ENCODE measurements at places on chromosomes 12 and 14.
A peak's percentile ranks its signal among the peaks of the same experiment; 100 is the strongest.

DNA sequence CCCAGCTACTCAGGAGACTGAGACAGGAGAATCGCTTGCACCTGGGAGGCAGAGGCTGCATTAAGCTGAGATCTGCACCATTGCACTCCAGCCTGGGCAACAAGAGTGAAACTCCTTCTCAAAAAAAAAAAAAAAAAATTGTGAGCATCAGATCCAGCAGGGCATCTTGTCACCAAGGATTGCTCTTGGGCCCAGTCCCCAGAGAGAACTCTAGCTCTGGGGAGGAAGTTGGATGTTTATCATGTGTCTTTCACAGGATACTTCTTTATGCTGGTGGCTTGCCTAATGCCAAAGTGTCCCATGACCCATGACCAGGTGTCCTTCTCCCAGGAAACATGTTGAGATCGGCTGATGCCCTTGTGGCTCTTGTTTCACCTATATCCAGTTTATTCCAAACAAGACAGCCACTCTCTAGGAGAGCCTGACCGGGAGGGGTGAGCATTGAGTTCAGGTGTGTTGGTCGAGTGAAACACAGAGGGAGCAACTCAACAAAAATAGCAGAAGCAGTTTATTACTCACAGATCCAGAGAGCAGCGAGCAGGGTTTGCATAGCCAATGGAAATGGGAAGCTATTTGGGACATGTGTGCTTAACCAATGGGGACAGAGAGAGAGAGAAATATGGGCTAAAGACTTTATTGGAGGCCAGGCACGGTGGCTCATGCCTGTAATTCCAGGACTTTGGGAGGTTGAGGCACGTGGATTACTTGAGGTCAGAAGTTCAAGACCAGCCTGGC, 6.6 kb upstream of the TCHP start:
- DNase-seq = no peak

GRCh38 chr14:37580146-37580545, 14.9 kb downstream of the FOXA1 start:
- no peak for DNase-seq

DNA sequence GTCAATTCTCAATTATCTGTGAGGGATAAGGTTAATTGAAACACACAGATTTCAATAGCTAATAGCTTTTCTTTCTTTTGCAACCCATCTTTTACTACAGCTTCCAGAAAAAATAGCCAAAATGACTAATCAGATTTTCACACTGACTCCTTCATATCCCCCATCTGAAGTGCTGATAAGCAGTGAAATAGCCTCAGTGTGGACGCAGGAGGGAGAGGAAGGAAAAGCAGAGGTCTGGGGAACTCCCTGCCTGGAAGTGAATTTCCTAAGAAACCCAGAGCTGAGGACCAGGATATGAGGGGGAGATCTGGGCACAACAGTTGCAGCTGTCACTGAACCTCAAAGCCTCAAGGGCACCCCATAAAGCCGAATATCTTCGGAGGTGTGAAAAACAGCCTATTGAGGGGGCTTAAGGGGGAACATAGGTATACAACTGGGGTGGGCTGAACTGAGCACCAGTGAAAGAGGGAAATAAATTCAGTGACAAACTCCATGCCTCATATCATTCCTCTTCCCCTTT, 60.9 kb downstream of the EMP1 start:
- no peak for DNase-seq

DNA sequence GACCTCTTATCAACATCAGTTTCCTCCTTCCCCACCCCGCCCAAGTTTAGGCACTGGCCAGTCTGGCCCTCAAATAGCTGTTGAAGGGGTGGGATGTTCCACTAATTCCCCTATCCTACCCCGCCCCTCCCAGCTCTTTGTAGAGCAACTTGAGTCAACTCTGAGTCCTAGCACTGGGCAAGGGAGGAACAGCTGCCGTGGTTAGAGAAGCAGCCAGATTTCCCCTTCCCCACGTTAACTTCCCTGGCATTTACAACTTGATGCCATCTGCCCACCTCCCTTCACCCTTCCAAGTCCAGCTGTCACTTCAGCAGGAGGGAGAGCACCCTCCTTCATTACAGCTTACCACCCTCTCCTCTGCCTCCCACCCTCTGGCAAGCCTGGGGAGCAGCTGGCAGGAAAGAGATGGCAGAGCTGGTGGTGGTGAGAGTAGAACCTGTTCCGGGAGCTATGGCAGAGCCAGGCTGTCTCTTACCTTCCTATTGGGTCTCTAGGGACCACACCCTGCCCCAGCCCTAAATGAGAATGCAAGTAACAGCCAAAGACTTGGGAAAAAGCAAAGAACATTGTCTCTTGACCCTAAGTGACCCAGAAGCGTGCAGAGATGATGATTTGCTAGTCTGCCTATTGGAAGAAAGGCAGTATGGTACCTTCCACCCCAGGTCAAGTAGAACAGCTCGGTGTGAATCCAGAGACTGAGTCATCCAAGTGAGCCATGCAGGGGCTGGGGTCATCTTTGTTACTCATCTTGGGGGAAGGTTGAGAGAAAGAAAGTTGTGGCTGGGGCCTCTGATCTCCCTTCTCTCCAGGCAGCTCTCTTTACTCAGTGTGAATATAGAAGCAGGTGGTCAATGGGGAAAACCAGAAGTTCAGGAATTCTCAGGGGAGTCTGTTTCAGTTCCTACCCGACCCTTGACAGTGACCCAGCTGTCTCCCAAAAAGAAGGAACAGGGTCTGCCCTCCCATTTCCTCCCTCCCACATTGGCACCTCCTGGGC, 1.5 kb downstream of the BLOC1S1 start:
- no peak for DNase-seq

- DNase-seq = no peak
Observed at GRCh38 chr12:27285403-27285802, 41.3 kb downstream of the STK38L start.

- DNase-seq = no peak
Observed at GRCh38 chr12:1650260-1650977, 21.4 kb downstream of the WNT5B start.

GRCh38 chr12:48002773-48003218, 1.5 kb downstream of the COL2A1 start:
- DNase-seq = peak; percentile 15

- DNase-seq = no peak
Observed at GRCh38 chr12:99567072-99567471, 80.5 kb upstream of the GARIN6 start.

DNA sequence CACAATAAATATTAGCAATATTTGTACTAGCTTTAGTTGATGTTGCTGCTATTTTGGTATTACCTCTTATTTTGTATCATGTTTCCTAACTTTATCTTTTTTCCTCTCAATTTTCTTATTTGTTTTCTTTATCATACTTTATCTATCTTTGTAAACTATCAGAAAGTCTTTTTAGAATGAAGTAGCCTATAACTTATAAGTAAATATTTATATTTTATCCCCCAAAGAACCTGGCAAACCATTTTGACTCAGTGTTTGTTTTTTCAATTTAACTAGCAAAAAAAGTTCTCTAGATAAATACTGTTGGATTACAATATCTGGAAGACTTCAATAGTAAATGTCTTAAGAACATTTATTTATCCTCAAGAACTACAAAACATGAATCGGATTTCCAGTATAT, 135.7 kb upstream of the PDZRN4 start:
- no peak for DNase-seq
